ENCODE measurements at places on chromosomes 7 and 10.
A peak's percentile ranks its signal among the peaks of the same experiment; 100 is the strongest.

- no peak for DNase-seq
Measured at GRCh38 chr7:155298288-155298833, 683 bp downstream of the INSIG1 start.

- peak; percentile 48 for DNase-seq
Measured at GRCh38 chr7:6167587-6168476, 104.6 kb downstream of the CYTH3 start.

- no peak for DNase-seq
Measured at GRCh38 chr7:105088456-105088855, 74.5 kb downstream of the KMT2E start.

- no peak for DNase-seq
Measured at GRCh38 chr10:55203319-55203718, 402.3 kb upstream of the PCDH15 start.

DNA sequence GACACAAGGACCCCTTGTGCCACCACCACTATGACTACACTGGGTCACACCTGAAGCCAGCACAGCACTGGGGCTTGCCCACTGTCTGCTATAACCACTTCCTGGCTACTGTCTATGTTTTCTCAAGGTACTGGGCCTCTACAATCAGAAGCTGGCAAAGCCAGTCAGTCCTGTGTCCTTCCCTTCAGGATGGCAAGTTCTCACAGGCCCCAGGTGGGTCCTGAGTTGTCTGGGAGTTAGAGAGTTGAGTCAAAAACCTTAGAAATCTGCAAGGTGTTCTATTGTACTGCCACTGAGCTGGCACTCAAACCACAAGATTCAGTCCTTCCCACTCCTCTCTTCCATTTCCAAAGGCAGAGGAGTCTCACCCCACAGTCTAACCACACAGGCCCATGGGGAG is 705.5 kb downstream of the IPMK start:
- no peak for DNase-seq

DNA sequence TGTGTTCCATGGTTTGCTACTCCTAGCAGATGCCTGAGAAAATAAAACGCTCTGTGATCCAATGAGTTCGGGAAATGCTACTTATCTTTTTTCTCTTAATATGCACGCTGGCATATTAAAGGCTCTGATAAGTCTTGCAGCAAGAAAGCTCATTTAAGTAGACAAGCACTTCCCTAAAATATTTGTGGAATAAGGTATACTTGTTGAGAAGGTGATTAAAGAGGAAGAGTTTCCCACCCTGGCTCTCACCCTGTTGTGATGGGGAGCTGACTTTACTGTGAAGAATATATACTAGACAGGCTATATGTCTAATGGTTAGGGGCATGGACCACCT is 279.4 kb downstream of the RPS24 start:
- no peak for DNase-seq

GRCh38 chr7:143257501-143257900 is 5.7 kb upstream of the GSTK1 start:
- DNase-seq, result no peak

DNA sequence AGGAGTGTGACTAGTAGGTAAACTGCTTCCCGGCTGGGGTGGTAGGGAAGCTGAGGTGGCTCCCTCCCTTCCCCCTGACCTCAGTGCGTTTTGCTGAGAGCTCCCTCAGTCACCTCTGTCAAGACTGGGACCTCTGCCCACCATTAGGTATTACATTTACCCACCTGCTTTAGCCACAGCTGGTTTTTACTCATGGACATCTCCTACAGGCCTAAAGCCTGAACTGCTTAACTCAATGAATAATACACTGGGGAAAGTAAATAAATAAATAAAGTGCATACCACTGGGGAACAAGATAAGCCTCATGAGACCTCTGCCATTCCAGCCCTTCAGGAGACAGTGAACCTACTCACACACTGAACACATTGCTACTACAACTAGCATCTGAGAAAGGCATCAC is 38.9 kb upstream of the CDK13 start:
- DNase-seq, result no peak

DNA sequence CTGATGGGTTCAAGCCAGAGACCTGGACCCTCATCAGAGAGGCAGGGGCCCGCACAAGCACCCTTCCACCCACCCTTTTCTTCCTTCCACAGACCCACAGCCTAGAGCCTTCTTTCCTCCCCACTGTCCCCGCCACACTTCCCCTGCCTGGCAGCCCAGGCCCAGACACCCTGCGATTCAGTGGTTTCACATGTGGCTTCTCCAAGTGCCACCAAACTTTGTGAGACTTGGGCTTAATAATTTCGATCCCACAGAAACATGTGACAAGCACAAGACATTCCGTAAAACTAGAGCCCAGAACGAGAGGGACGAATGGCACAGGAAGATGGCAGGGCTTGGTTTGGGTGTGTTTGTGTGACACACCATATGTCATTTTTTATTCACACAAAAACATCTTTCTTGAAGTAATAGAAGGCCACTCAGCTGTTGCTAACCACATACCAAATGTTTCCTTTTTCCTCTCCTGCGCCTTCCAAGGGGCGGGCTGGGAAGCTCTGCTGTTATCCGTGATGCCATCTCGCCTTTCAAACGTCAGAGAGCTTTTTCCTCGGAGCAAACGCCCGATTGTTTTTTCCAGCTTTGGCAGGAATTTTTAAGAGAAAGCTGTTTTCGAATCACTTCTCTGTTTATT is 162.9 kb downstream of the GRK5 start:
- no peak for DNase-seq

DNA sequence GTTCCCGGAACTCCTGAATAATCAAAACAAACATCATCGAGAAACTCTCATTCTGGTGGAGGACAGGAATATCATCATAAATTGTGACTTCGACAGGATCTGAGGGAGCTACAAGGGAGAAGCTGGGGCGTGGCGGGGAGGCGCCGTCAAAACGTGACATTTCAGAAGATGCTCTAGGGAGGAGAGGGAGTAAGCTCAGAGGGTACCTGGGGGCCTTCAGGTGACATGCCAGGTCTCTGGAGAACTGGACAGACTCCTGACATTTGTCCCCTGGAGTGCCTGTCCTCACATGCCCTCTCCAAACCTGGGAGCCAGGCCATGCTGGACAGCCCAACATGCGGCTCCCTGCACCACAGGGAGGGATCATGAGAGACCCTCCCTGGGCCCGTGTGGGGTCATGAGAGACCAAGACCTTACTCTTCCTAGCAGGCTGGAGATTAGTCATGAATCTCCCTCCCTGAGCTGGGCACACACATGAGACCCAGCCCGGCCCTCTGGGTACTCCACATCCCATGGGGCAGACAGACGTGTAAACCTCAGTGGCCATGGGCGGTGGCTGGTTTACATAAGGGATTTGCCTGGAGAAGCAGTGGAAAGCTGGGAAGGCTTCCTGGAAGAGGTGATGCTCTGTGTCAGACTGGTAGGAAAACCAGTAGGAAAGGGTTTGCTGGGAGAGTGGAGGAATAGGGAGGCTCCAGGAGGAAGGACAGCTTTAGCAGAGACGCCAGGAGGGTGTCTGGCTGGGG is 81.0 kb downstream of the MYL10 start:
- DNase-seq, result no peak

- no peak for DNase-seq
Measured at GRCh38 chr7:157210682-157211081, 72.0 kb downstream of the UBE3C start.

DNA sequence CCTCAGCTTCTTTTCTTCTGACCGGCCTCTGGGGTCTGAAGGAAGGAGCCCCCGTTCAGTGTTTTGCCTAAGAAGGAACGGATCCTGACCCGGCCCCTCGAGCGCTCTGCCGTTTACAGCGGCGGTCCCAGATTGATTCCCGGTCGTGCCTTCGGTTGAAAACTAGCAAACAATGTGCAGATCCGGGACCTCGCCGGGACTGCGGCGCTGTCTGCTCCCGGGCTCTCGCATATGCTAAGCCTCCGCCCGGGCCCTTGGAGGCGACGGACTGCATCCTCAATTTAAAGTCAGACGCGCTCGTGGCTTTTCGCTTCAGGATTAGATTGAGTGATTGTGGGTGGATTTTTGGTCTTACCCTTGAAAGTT is 559 bp downstream of the DBF4 start:
- peak; percentile 49 for DNase-seq

- no peak for DNase-seq
Measured at GRCh38 chr7:5692112-5692844, 89.2 kb downstream of the RNF216 start.

DNA sequence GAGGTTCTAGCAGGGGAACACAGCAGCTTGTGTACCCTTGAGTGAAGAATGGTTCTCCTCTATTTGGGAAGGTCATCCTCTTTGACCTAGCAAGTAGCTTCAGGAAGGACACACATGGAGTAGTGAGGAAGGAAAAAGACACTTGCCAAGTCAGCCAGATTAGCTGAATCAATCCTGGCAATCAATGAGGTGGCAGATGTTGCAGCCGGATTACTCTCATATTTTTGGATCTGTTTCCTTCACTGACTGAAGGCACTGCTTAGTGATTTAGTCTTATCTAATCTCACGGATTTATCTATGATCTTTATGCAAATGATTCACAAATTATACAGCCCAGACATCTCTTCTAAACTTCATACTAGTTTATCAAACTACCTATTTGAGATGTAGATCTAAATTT is 218.8 kb downstream of the GPR158 start:
- DNase-seq, result no peak

DNA sequence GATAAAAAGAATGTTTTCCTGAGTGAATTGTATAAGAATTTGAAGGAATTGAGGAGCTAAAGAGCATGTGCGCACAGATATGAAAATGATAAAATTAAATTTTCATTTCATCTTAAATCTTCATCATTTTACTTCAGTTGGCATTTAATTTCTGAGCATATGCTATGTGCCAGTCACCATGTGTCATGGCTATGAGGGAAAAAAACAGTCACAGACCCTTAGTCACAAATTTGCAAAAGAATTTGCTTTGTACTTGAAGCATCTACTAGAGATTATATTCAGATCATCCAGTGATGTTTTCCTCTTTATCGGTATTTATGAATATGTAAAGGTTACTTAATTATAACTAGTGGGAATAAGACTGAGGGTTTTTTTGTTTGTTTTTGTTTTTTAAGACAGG is 29.8 kb downstream of the VCL start:
- DNase-seq, result no peak
